ENCODE measurements at places on chromosomes 2 and 18.
A peak's percentile ranks its signal among the peaks of the same experiment; 100 is the strongest.

GRCh38 chr18:13211534-13211933 is 7.0 kb upstream of the LDLRAD4 start:
- DNase-seq, result no peak

GRCh38 chr2:85276571-85277118 is 51.1 kb downstream of the TGOLN2 start:
- no peak for DNase-seq

DNA sequence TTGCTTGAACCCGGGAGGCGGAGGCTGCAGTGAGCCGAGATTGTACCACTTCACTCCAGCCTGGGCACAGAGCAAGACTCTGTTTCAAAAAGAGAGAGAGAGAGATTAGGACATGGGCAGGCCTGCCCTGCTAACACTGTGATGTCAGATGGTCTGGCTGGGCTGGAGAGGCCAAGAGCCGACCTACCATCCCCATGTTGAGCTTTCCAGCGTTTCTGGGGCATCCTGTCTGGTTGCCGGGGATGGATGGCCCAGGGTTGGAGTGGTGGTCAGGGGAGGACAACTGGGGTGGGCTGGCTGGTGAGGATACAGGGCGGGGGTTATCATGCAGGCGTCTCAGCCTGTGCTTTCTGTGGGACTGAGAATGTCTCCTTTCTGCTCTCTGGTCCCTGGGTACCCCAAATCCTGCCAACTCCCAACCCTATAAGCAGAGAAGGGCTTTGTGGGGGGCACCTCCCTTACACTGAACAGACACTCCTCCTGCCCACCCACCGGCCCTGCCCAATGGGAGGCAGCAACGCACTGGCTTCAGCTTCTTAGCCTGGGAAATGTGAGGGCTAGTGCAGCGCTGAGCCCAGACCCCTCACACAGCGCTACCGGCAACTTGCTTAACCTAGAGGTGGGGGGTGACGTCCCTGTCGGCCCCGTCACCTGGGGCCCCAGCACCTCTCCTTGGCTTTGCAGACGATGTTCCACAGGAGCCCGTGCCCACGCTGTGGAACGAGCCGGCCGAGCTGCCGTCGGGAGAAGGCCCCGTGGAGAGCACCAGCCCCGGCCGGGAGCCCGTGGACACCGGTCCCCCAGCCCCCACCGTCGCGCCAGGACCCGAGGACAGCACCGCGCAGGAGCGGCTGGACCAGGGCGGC is 5.4 kb downstream of the SNORC start:
- no peak for DNase-seq

DNA sequence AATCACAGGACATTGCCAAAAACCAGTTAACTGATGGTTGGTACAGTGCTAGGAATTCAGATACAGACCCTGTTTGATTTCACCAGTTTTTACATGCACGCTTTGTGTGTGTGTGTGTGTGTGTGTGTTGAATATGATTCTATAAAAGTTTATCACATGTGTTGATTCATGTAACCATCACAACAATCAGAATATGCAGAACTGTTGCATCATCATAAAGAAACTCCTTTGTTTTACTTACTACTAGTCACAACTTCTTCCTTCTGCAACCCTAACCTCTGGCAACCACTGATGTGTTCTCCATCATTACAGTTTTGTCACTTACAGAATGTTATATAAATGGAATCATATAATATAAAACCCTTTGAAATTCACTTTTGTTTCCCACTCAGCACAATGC is 144.8 kb upstream of the CYP26B1 start:
- DNase-seq, result no peak

GRCh38 chr18:7017013-7017412 is 100.6 kb downstream of the LAMA1 start:
- DNase-seq, result no peak

GRCh38 chr18:78979056-78979729 is 425 bp upstream of the SALL3 start:
- no peak for DNase-seq

GRCh38 chr2:148026573-148026972 is 5.7 kb downstream of the MBD5 start:
- no peak for DNase-seq

- no peak for DNase-seq
Measured at GRCh38 chr2:82728090-82728489, 1731.0 kb downstream of the SUCLG1 start.

- DNase-seq, result no peak
Measured at GRCh38 chr18:55768255-55768654, 180.3 kb upstream of the TCF4 start.

- no peak for DNase-seq
Measured at GRCh38 chr18:31301201-31301655, 16.7 kb upstream of the DSG1 start.

- DNase-seq, result no peak
Measured at GRCh38 chr2:238299803-238300202, 11.4 kb upstream of the PER2 start.

DNA sequence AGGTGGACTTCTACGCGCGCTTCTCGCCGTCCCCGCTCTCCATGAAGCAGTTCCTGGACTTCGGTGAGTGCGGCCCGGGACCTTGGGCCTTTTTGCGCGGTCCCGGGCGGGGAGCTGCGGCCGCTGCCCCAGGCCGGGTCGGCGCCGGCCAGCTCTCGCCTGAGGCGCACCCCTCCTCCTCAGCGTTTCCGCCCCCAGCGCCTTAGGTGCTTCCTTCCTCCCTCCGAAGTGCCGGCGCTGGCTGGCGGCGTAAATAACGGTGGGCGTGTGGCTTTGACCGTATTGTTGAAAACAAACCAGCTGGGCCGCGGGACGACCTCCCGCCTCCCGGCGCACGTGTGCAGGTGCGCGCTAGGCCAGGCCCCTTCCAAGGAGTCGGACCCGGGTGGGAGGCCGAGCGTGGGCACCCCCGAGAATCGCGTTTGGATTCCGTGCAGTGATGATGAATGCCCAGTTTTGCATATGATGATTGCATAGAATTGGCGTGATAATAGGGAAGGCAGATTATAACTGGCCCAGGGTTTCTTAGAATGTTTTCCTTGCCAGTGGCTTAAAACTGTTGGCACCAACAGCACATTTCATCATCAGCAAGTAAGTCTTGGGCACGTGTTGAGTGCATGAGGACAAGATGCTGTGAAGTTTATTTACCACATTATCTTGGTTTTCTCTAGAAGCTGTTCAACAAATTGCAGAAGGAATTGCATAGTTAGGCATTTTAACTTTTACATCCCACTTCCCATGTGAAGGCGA is 569 bp downstream of the PDK1 start:
- DNase-seq, result peak; percentile 46

- DNase-seq, result peak; percentile 32
Measured at GRCh38 chr2:191675807-191676721, 1.9 kb upstream of the NABP1 start.

- no peak for DNase-seq
Measured at GRCh38 chr2:170362313-170362870, 184.4 kb downstream of the MYO3B start.

GRCh38 chr18:68263481-68263880 is 451.4 kb downstream of the TMX3 start:
- DNase-seq, result no peak

- DNase-seq, result no peak
Measured at GRCh38 chr18:50620319-50620718, 60.4 kb downstream of the MAPK4 start.

DNA sequence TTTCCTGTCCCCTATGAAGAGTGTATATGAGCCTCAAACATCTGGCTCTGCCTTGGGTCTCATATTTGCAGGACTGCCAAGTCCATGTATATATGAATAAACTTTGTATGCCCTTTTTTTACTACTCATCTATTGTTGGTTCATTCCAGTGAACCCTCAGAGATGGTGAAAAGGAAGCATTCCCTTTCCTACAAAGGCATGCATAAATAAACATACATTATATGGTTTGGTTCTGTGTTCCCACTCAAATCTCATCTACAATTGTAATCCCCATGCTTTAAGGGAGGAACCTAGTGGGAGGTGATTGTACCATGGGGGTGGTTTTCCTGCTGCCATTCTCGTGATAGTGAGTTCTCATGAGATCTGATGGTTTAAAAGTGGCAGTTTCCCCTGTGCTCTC is 534.2 kb downstream of the SPAG16 start:
- DNase-seq, result no peak

DNA sequence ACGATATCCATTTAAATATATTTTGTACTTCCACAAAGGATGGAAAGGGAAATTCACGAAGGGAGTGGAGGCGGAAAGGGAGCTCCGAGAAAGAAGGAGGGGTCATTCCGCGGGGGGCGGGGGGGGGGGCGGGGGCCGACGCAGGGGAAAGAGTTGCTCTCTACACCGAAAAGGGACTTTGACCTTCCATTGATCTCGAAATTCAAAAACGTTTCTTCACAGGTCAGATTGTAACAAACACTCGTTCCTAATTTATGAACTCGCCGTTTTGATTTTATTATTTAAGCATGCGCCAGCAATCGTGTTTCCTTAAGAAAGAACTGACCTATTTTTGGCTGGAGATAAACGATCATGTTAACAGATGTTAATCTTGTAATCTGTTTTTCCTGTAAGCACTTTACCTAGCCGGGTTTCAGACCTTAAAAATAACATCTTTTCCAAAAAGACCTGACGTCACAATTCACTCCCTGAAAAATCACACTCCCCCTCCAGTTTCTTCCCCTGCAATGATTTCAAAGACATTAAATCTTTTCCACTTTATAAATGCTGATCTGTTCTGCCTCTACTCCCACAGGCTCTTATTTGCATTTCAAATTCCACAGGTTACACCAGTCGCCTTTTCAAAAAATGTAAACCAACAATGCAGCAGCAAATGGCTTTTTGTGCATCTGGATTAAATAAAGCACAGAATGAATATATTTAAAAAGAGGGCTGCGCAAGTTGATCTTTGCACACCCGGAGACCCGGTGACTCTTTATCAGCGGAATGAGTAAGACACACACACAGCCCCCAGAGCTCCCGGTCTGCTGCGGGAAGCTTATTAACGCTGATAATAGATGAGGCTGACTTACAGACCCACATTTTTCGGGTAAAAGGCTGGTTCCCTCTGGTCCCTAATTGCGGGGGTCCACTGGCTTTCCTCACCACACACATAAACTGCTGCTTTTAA is 1.6 kb downstream of the ZNF516 start:
- DNase-seq, result peak; percentile 14

GRCh38 chr2:72132981-72133720 is 14.5 kb downstream of the CYP26B1 start:
- no peak for DNase-seq

DNA sequence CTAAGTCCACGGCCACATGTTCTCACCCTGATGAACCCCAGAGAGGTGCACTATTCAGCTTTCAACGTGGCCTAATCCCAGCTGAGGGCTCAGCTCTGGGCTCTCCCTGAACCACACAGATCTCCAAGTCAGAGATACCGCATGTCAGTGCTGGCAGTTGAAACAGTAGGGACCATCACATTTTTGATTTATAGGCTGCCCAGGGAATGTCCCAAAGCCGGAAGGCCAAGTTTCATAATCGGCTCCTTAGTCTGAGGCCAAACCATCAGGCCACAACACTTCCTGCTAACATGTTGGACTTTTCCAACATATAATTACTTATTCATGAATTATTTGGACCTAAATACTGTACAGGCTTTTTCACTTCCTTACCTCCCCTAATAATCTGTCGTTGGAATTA is 91.9 kb upstream of the KLHL29 start:
- DNase-seq, result no peak

GRCh38 chr2:109530712-109531111 is 83.1 kb downstream of the SEPTIN10 start:
- DNase-seq, result no peak

DNA sequence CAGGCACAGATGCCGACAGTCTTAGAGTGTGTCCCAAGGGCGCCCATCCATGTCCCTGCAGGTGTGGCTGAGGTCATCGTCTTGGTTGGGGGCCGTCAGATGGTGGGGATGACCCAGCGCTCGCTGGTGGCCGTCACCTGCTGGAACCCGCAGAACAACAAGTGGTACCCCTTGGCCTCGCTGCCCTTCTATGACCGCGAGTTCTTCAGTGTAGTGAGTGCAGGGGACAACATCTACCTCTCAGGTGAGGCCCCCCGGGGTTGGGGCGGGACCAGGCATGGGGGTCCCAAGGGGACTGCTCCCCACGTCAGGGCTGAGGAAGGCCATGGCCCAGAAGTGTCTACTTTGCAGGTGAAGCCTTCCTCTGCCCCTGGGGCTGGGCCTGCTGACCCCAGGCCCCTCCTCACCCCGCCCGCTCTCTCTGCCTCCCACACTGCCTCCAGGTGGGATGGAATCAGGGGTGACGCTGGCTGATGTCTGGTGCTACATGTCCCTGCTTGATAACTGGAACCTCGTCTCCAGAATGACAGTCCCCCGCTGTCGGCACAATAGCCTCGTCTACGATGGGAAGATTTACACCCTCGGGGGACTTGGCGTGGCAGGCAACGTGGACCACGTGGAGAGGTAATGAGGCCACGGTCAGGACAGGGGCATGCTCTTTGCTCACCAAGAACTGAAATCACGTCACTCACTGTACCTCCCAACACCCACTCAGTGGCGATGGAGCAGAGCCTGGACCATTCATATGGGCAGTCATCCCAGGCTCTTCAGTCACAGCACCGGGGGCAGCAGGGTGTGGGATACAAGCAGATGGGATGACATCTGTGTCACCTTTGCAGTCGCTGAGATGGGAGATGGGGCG is 230.8 kb downstream of the ATAD2B start:
- no peak for DNase-seq

GRCh38 chr18:28581521-28582071 is 404.7 kb upstream of the CDH2 start:
- DNase-seq, result no peak

- DNase-seq, result no peak
Measured at GRCh38 chr2:97965116-97965515, 30.6 kb downstream of the TMEM131 start.

DNA sequence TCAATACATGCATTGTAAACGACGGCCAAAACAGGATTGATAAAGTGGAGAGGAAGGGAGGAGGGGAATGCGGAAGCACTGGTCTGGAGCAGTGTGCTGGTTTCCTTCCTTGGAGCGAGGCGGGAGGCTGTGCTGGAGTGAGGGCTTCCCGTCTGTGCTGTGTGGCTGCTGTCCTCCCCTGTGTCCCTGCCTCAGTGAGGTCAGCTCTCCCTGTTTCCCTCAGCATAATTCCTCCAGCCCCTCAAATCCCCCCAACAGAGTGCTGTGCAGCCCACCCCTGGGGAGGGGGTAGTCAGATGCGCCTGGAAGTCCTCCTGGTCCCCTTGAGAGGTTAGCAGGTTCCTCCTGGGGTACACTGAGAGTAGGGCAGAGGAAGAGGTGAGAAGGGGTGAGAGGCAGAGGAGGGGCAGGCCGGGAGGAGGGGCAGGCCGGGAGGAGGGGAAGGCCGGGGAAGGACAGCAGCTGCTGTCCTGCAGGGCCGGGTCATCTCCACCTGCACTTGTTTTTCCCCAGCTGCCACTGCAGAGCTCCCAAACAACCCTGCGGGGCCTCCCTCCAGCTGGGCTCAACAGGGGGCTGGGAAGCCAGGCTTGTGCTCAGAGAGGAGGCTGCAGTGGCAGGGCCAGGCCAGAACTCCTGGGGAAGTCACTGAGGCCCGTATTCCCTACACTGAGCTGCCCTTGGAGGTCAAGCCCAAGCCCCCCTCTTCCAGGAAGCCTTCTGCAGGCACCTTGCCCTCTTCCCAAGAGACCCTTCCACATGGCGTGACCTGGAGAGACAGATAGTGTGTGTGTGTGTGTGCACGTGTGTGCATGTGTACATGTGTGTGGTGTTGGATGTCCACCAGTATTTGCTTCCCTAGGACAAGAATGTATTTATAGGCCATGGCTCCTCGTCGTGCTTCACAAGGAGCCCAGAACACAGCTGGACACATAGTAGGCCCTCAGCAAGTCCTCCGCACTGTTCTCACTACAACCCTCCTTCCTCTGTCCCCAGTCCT is 13.2 kb upstream of the ATP6V1B1 start:
- DNase-seq, result no peak
